ENCODE measurements at places on chromosomes 1 and 21.

DNA sequence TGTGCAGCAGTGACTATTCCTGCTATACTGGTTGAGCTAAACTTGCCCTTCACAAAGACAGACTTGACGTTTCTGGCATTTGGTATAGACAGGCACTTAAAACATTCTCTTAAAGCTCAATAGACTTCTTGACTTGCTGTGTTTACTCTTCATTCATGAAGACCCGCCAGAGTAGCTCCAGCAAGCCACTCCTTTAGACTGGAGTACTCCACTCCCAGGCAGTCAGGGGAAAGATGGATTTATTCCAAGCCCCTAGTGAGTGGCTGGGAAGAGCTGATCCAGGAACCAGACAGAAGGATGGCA lies 70.7 kb downstream of the EVA1C start:
- H3K4me3 ChIP-seq, result no peak overlapping the region
- no peaks in the 10 kb centered on the region for H3K4me1 ChIP-seq
- H3K27me3 ChIP-seq, result no peaks in the 10 kb centered on the region
- no peak overlapping the region for H3K27ac ChIP-seq

DNA sequence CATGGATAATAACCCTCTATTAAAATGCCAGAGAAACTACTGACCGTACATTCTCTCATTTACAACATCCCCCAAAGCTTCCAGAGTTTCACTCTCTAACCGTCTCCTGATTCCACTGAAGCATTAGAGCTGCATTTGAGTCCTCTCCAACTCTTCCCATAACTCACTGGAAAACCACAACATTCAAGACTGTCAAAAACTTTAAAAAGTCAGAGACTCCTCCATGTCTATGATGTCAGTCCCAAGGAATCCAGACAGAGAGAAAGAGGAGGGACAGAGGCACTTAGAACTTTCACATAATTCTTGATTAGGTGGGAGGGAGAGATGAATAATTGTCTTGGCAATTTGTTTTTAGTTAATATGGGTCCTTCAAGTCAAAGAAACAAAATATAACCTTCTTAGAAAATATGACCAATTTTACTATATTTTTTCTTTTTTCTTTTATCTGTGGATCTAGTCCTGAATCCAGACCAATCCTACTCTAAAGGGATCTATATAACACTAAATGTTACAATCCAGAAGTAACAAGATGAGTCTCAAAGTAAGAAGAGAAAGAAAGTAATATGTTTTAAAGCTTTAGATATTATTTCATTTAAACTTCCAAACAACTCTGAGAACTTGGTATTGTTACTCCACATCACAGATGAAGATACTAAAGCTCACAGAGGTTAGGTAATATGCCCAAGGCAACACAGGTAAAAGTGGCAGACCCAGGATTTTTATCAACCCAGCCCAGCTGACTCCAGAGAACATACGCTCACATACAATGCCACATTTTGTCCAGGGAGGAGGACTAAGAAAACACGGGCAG lies 23.8 kb downstream of the OTUD7B start:
- H3K27me3 ChIP-seq, result no peaks in the 10 kb centered on the region
- H3K4me1 ChIP-seq, result peaks cover 29% of the 10 kb centered on the region
- H3K27ac ChIP-seq, result peak overlapping the region; percentile 6
- peaks cover 16% of the 10 kb centered on the region for H3K36me3 ChIP-seq
- H3K4me3 ChIP-seq, result no peak overlapping the region

GRCh38 chr1:22115286-22115685 lies 27.6 kb downstream of the WNT4 start:
- H3K36me3 ChIP-seq, result peaks cover 34% of the 10 kb centered on the region
- no peaks in the 10 kb centered on the region for H3K27me3 ChIP-seq
- peak overlapping the region; percentile 71 for H3K27ac ChIP-seq
- DNase-seq, result no peak
- peaks cover 5% of the 10 kb centered on the region for H3K4me1 ChIP-seq

DNA sequence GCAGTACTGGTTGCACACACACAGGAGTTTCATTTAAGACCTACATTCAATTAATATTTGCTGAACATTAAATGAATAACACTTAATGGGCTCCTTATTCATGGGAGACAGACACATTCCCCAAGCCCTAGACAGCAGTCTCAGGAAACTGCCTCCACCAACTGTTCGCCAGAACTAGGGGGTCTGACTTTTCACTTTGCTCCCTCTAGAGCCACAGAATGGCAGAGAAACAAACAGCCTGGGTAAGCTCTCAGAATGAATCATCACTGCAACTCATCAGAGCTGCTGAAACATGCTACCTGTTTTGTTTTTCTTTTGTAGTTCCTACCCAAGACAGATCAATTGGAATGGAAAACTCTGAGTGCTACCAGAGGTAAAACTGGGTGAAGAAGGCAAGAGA lies 31.7 kb downstream of the ELK4 start:
- peak; percentile 42 for DNase-seq
- peaks cover 26% of the 10 kb centered on the region for H3K4me1 ChIP-seq
- H3K27ac ChIP-seq, result peak overlapping the region; percentile 55
- no peak overlapping the region for H3K4me3 ChIP-seq

GRCh38 chr1:226063224-226063976 lies 884 bp downstream of the H3-3A start:
- DNase-seq, result peak; percentile 69
- H3K27ac ChIP-seq, result peak overlapping the region; percentile 99
- H3K27me3 ChIP-seq, result no peaks in the 10 kb centered on the region
- H3K36me3 ChIP-seq, result peaks cover 72% of the 10 kb centered on the region

DNA sequence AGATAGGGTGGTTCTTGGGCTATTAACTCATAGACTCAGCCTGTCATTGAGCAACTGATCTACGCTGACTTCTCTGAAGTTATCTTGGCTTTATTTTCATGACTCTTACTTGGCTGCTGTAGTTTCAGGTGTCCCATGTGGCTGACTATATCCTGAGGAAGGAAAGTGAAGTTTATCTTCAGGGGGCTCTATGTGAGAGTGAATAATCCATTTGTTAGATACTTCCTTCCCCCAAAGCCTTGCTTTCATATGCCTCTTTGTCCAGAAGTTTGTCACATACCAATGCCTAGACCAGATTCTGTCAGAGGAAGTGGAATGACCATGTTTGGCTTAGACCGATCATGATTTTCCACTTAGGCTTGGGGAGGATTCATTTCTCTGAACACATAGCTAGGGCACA lies 27.9 kb upstream of the C1orf87 start:
- no peaks in the 10 kb centered on the region for H3K36me3 ChIP-seq
- no peaks in the 10 kb centered on the region for H3K4me1 ChIP-seq
- H3K27ac ChIP-seq, result no peak overlapping the region
- H3K4me3 ChIP-seq, result no peak overlapping the region
- peaks cover 84% of the 10 kb centered on the region for H3K27me3 ChIP-seq
- DNase-seq, result no peak

DNA sequence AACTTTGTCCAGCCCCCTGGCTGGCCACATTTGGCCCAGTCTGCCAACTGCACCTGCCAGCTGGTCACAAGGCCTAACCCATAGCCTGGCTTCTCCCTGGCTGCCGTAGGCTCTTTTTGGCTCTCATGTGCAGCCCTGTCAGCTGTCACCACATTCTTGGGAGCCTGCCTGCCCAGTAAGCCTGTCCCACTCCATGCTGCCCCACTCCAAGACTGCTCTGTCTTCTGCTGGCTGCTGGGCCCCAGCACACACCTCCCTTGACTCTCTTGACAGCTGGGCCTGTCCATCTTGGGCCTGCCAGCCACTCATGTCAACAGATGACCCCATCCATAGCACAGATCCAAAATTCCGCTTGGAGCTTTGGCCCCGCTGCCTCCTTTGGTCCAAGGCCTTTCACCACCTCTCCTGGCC lies 74.3 kb upstream of the EDN2 start:
- no peak overlapping the region for H3K27ac ChIP-seq
- DNase-seq, result no peak
- peaks cover 5% of the 10 kb centered on the region for H3K36me3 ChIP-seq
- no peaks in the 10 kb centered on the region for H3K27me3 ChIP-seq
- H3K4me1 ChIP-seq, result no peaks in the 10 kb centered on the region
- H3K4me3 ChIP-seq, result no peak overlapping the region

DNA sequence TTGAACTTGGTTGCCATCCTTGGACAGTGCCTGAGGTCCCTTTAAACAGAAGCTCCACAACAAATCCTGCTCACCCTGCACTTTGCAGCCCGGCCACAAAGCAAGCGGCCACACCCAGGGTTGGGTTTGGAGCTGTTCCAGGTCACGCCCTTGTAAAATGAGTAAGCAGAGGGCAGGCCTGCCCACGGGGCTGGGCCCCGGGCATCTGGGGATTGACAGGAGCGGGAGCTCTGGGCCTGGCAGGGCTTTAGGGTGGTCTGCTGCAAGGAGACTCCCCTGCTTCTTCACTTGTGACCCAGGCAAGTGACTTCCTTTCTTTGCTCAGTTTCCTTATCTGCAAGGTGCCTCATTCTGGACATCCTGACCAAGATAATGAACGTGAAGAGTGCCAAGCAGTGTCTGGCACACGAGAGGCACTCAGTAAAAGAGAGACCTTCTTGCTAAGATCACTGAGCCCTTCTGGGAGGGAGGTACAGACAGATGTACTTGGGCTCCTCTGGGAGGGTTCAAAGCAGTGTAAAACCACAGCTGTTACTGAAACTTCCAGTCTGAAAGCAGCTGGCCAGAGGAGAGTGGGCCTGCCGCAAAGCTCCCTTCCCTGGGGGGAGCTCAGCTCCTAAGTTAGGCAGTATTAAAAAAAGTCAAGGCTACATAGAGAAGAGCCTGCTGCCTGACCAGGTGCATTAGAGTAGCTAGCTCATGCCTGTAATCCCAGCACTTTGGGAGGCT lies 2.6 kb downstream of the E2F2 start:
- peaks cover 29% of the 10 kb centered on the region for H3K4me1 ChIP-seq
- peak overlapping the region; percentile 38 for H3K4me3 ChIP-seq
- DNase-seq, result peak; percentile 97
- no peak overlapping the region for H3K27ac ChIP-seq

- no peaks in the 10 kb centered on the region for H3K27me3 ChIP-seq
- H3K27ac ChIP-seq, result no peak overlapping the region
- no peaks in the 10 kb centered on the region for H3K4me1 ChIP-seq
- no peak for DNase-seq
Measured at GRCh38 chr1:151133018-151133806, 13.2 kb downstream of the SEMA6C start.

GRCh38 chr1:105830571-105831146 lies 1225.8 kb upstream of the PRMT6 start:
- no peaks in the 10 kb centered on the region for H3K36me3 ChIP-seq
- no peak overlapping the region for H3K4me3 ChIP-seq
- no peaks in the 10 kb centered on the region for H3K27me3 ChIP-seq
- no peak for DNase-seq

- peaks cover 3% of the 10 kb centered on the region for H3K27me3 ChIP-seq
- H3K36me3 ChIP-seq, result no peaks in the 10 kb centered on the region
- no peaks in the 10 kb centered on the region for H3K4me1 ChIP-seq
- no peak overlapping the region for H3K4me3 ChIP-seq
Measured at GRCh38 chr1:114224196-114224907, 70.7 kb upstream of the SYT6 start.

- H3K27ac ChIP-seq, result no peak overlapping the region
- no peak overlapping the region for H3K4me3 ChIP-seq
- H3K4me1 ChIP-seq, result no peaks in the 10 kb centered on the region
- no peaks in the 10 kb centered on the region for H3K36me3 ChIP-seq
Measured at GRCh38 chr1:5220821-5221220, 566.4 kb downstream of the AJAP1 start.

GRCh38 chr1:240567066-240567465 lies 44.9 kb downstream of the GREM2 start:
- H3K36me3 ChIP-seq, result no peaks in the 10 kb centered on the region
- no peaks in the 10 kb centered on the region for H3K4me1 ChIP-seq
- H3K4me3 ChIP-seq, result no peak overlapping the region
- H3K27me3 ChIP-seq, result no peaks in the 10 kb centered on the region
- DNase-seq, result no peak

DNA sequence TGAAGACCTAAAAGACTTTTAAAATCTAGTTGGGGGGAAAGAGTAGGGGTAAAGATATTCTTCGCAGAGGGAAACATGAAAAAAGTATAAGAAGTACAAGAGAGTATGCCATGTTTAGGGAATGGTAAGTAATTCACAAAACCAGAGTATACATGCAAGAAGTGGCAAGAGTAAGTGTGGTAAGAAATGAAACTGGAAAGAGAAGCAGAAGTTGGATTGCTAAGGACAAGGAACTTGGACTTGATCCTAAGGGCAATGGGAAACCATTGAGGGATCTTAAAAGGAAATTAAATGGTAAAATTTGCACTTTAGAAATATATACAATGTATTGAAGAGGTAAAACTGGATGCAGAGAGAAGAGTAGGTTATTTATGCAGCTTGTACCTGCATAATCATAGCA lies 9.2 kb upstream of the ZNF644 start:
- no peak for DNase-seq
- no peaks in the 10 kb centered on the region for H3K4me1 ChIP-seq
- no peak overlapping the region for H3K27ac ChIP-seq
- H3K27me3 ChIP-seq, result peaks cover 14% of the 10 kb centered on the region

DNA sequence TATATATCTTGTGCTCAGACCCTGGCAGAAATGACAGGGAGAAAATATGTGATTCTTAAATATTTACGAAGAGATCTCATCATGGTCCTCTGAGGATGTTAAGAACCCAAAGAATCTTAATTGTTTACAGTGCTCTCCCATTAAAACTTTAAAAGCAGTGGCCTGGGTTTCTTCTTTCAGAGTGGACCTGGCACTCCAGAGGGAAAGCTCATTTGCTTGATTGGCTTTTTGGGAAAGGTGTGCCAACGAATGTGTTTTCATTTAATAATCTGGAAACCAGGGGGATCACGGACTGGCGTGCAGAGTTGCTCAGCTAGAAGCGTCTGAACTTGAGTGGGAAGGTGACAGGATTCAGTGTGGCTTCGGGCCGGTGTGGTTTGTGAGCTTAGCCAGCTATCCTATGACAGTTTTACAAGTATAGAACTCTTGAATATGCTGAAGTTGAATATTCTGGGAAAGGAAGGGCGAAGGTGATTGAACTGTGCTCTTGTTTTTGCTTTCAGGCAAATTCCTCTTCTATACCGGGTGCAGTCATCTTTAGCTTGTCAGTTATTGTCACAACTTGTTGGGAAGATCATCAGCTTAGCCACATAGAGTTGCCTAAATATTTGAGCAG lies 154.8 kb downstream of the C1orf21 start:
- H3K27ac ChIP-seq, result no peak overlapping the region
- DNase-seq, result no peak
- H3K4me3 ChIP-seq, result no peak overlapping the region
- H3K36me3 ChIP-seq, result peaks cover 27% of the 10 kb centered on the region
- H3K27me3 ChIP-seq, result no peaks in the 10 kb centered on the region

DNA sequence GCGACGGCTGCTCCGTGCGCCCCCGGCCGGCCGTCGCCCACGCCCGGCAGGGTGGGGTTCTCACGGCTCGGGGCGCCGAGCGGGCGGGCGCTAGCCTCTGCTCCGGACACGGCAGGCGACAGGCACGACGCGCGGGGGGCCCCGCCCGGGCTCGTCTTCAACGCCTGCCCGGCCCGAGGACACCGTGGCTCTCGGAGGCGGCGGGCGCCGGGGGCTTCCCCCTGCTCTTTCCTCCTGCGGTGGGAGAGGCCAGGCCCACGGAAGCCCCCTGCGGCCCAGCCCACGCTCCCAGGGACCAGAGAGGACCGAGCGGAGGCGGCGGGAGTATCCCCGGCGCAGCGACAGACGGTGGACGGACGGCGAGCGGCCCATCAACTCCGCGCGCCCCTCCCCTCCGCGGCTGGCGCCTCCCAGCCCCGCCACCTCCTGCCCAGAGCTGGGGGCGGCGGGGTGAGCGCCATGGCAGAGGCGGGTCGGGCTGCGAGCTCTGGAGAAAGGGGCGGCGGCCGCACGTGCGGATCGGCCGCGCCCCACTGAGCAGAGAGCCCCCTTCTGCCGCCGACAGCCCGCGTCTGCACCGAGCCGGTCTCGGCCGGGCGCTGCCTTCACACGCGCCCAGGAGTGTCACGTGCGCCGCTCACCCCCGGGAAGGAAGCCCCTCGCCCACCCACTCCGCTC lies at the start of the genes SHE and TDRD10:
Gene SHE, minus strand, starts transcription at position 347 of the 678 bp plus-strand sequence. CDS start 386 bp downstream, outside the sequence.
Gene TDRD10, plus strand, starts transcription at position 154 of the 678 bp plus-strand sequence. CDS start 4,685 bp downstream, outside the sequence.
- no peak within 1 kb of the TSS for H3K27ac ChIP-seq
- no peak for DNase-seq
- H3K36me3 ChIP-seq, result no peaks in the 10 kb centered on the region
- H3K4me3 ChIP-seq, result no peak within 1 kb of the TSS
- peaks cover 64% of the 10 kb centered on the region for H3K27me3 ChIP-seq
